CD4-positive, CD25-positive, alpha-beta regulatory T cell (primary cell): ENCODE measurements at places on chromosomes 5 and 9. TPM values are rescaled to one million over a fixed set of nuclear protein-coding genes. Genes with fewer than 3 reads are reported as not detected.

Gene STXBP1
- total RNA-seq, result 1.3 TPM

Gene CFAP157
- total RNA-seq, result not detected

Gene DOCK8
- total RNA-seq, result 219 TPM

- no peak for DNase-seq
Measured at GRCh38 chr5:88954511-88954910, 71.5 kb upstream of the MEF2C start.

GRCh38 chr9:7370381-7370780, 429.2 kb downstream of the DMAC1 start:
- DNase-seq, result no peak

DNA sequence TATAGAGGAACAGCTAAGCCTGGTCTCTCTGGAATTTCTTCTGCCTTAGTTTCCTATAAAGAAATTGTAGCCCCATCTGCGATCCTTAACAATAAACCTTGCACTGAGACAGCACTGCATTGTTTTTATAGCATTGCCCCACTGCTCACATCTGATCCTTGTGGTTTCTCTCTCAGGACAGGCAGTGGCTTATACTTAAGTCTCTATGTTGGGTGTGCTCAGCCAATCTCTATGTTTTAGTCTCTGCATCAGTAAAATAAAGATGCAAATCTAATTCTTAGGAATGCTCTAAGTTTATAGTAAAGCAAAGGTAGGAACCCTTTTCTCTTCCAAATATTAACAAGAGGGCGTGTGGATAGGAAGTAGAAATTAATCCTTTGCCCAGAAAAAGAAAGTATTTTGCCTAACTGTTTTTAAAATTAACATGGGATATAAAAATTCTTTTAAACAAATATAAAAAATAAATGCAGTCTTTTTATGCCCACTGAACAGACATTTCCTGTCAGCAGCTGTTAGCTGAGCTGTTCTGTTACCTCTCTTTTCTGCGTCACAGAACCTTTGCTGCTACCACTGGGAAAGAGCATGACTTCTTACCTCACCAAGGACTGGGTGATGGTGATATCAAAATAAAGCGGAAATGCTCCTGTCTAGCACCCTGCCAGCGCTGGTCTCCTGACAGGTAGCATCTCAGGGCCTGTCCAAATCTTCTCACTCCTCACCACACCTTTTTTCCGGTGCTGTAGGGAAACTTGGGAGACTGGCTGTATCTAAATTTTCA, 29.5 kb downstream of the MRPS27 start:
- no peak for DNase-seq

DNA sequence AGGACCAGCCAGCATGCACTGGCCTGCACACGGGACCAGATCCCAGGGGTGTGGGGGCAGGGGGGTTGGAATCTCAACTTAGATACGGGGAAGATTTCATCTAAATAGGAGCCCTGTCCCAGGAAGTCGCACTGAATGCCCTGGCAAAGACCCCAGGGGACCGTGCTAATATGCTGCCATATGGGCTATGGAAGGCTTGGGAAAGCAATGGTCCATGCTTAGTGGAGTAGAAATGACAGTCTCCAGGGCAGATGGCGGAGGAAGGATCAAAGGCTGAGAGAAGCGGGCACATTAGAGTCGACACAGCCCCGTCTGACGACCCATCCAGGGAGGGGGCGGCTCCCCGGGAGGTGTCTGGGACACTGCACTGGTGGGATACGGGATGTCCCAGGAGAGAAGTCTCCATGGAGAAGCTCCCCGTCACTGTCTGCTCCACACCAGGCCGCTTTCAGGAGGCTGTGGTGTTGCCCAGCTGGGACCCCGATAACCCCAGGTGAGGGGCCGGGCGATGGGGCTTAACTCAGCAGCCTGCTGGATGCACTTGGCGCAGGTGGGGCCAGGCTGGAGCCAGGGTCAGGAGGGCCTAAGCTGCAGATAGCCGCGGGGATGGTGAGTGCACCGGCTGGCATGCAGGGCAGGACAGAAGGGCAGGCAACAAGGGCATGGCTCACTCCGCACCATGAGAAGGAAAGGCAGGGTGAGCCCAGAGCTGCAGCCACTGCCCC, 377.7 kb upstream of the IRX1 start:
- DNase-seq, result no peak

DNA sequence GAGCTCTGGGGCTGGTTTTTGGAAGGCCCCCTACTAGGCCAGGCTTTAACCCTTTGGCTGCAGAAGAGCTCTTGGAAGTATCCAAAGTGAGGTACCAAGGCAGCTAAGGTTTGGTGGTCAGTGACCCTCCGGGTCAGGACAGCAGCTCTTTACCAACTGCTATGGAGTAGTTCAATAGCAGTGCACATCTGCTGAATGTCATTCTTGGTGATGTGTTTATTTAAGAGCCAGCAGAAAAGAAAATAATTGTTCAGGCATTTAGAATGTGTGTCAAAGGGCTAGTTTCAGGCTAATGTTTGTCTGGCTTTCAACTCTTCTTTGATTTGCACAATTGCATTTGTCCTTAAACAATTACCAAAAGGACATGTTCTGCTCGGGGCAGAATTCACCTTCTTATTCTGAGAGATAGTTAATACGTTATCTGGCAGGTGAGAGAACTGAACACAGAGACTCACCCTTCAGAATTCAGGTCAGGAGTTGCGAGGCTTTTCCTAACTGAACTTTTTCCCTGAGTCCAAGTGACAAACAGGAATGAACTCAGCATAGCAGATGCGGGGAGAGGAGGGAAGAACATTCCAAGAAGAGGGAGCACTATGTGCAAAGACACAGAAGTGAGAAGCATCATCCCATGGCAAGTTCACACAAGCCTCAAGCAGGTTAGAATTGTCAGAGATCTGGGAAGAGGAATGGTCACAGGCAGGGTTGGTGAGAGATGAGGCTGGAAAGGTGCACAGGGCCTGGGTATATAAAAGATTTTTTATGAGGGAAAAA, 556.7 kb upstream of the TLE4 start:
- DNase-seq, result no peak

Gene PCDHGB1
- total RNA-seq, result not detected

Gene TRIM23
- total RNA-seq, result 20.6 TPM

GRCh38 chr5:88060194-88060593, 208.5 kb downstream of the TMEM161B start:
- no peak for DNase-seq

Gene GRK6
- 228 TPM for total RNA-seq

Gene LARP1
- total RNA-seq, result 122 TPM

Gene TMEM174
- not detected for total RNA-seq

DNA sequence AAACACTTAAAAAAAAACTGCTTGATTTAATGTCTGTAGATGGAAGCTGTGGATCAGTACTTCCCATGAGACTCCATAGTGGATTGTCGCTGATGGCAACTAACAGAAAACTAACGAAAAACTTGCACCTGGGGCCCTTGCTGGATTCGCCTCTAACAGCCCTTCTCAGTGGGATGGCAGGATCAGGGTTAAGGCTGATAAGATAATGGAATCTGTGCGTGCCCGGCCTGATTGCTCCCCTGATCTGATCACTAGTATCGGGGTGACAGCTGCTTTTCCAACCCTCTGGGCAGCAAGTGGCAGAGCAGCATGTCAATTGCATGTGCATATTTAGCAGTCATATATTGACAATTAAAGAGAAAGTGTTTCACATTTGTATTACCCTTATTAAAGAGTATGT, 185.8 kb upstream of the ELAVL2 start:
- no peak for DNase-seq

- DNase-seq, result no peak
Measured at GRCh38 chr5:52869391-52869790, 81.7 kb downstream of the ITGA1 start.

DNA sequence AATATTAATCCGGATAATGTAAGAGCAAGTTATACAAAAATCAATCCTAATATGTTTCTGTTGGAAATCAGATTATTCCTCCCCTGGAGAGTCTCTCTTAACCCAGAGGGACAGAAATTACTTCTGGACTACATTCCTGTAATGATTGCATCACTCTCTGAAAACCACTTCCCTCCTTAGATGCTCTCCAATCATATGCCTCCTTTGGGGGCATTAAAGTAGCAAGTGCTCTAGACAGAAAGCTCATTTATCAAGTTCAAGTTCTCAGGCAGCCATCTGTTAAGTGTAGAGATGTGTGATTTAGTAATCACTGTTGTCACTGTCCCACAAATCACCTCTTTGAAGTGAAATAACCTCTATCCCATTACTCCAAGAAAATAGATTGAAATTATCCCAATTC, 247.1 kb downstream of the SLCO4C1 start:
- no peak for DNase-seq

Gene CATSPER3
- total RNA-seq, result 0.37 TPM

DNA sequence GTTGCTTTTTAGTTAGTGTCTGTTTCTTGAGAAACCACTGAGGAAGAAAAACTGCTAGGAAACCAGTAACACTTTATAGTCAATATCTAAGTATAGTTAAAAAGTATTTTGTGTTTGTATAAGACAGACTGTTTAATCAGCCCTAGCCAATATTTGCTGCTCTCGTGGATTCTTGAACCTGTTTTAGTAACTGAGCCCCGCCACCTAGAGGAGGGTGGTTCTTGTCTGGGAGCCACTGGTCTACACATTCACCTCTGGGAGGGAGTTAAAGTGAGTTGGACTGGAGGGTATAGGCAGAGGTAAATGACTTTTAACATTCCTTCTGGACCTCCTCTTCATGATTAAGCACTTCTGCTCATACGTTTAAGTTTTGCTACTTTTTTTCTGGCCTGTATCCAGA, 117.2 kb downstream of the SPATA31D1 start:
- DNase-seq, result no peak
